ENCODE measurements at places on chromosomes 6 and 20.

DNA sequence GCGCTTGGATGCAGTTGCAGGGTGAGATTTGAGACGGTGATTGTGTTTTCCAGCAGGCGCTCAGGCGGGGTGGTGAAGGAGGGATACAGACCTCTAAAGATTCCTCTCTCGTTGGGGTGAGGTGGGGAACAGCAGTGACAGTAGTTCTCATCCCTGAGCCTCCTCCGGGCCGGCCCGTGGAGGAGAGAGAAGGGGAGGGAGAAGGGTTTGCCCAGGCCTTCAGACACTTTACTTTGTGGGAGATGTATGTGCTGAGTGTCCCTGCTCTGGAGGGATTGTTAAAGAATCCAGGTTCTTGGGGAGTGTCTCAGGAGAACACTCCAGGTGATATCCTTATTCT, 41.0 kb downstream of the PSMB9 start:
- no peak for DNase-seq

GRCh38 chr6:130834482-130835251, 7.5 kb downstream of the SMLR1 start:
- no peak for DNase-seq

DNA sequence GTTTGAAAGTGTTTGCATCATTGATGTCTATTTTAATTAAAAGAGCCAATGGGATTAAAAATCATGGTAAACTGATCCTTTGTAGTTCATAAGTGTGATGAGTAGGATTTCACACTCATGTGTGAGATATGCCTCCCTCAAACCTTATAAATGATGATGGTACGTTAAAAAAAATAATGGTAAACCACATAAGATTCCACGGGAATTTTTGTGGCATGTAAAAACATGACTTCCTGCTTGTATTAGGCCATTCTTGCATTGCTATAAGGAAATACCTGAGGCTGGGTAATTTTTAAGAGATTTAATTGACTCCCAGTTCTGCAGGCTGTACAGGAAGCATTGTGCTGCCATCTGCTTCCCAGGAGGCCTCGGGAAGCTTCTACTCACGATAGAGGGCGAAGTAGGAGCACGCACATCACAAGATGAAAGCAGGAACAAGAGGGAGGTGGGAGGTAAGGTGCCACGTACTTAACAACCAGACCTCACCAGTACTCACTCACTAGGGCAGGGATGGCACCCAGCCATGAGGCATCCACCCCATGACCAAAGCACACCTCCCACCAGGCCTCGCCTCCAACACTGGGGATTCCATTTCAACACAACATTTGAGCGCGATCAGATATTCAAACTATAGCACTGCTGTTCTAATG, 187.6 kb upstream of the QKI start:
- DNase-seq, result no peak

GRCh38 chr20:11080781-11081377, 407.1 kb upstream of the JAG1 start:
- no peak for DNase-seq

GRCh38 chr20:44961011-44961869, 1.0 kb upstream of the TOMM34 start:
- DNase-seq, result no peak

DNA sequence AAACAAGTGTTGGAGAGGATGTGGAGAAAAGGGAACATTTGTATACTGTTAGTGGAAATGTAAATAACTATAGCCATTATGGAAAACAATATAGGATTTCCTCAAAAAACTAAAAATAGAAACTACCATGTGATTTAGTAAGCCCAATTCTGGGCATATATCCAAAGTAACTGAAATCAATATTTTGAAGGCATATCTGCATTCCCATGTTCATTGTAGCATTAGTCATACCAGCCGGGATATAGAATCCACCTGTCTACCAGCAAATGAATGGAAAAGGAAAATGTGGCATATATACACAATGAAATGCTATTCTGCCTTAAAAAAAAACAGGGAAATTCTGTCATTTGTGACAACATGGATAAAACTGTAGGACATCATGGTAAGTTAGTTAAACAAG, 15.3 kb upstream of the C6orf58 start:
- DNase-seq, result no peak

DNA sequence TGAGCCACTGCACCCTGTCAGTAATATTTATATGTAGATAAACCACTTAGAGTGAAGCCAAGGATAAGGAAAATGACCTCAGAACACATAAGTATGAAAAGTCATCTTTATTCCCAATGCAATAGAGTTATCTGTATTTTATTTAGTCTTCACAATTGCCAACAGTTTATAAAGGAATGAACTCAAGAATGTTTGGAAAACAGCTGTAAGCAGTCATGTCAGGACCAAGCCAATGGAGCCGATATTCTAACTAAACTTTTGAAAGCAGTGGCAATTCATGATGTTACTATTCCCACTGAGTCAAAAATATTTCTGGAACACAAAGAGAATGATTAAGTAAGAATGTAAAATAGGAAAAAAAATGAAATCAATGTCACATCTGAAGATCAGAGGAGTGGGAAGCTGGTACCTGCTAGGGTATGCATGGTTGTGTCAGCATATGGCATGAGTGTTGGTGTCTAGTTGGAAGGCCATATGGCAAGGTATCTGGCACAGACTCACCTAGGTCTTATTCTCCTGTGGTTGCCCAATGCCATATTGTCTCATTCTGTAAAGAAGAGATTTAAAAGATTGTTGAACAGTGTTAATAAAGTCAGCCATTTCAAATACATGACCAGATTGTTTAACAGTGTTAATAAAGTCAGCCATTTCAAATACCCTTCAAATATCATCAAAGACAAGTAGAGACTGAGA, 118.2 kb downstream of the ADAT2 start:
- no peak for DNase-seq

DNA sequence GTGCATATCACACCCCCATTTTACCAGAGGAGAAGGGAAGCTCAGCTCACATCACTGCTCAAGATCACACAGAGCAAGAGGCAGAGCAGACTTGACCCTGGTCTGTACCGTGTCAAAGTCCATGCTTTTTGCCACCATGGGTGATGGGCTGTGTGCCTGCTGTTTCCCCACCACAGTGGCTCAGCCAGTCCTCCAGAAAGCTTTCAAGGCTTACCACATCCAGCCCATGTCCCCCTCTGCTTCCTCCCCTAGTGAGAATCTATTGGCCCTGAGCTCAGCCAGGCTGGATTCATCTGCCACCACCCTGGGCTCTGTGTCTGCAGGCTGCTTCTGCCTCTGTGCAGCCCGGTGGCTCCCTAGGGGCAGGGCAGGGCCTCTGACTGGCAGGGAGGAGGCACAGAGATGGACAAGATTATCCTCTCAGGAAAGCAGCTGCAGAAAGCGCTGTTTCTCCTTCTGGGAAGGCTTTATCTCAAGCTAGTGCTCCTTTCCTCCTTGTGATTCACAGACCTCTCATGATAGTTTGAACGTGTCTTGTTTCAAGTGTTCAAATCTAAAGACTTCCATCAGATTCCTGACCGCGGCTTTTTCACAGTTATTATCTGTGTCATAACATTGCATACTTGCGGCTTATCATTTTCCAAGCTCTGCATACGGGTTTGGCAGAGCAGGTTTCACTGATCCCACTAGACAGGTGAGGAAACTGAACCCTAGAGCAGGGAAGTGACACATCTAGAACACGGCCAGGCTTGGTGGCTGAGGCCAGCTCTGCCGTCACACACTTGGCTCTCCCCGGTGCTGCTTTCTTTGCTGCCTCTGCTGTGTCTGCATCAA, 37.4 kb downstream of the VEGFA start:
- peak; percentile 65 for DNase-seq

GRCh38 chr6:107811591-107812218, 12.4 kb downstream of the SCML4 start:
- peak; percentile 62 for DNase-seq

- DNase-seq, result no peak
Observed at GRCh38 chr20:34363465-34364222, 571 bp downstream of the ITCH start.

DNA sequence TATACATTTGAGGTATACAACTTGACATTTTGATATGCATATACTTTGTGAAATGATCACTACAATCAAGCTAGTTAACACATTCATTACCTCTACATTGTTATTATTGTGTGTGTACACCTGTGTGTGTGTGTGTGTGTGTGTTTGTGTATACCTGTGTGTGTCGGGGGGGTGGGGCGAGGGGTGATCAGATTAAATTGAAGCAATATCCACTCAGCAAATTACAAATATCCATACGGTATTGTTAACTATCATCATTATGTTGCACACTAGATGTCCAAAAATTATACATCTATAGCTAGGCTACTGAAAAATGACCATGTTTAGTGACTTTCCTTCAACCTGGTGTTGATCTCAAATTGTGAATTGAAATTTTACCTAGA, 1.8 kb downstream of the RHAG start:
- DNase-seq, result no peak

DNA sequence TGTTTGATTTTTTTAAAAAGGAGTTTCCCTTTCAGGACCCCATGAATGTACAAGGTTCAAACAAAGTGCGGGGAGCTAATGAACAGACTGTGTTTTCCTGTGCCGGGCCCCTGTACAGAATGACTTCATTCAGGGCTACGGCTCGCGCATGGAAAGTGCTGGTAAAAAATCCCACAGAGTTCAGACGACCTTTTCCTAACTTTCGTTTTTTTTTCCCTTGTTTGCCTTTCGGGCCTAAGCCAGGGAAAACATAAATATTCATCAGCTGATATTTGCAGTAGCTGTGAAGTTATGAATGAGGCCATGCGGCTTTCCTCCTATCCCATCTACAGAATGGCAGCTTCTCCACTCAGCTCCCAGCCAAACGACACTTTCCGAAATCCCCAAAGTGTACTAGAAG, 74.0 kb downstream of the HAO1 start:
- DNase-seq, result no peak

- DNase-seq, result no peak
Observed at GRCh38 chr20:22862671-22863230, 172.4 kb upstream of the SSTR4 start.

DNA sequence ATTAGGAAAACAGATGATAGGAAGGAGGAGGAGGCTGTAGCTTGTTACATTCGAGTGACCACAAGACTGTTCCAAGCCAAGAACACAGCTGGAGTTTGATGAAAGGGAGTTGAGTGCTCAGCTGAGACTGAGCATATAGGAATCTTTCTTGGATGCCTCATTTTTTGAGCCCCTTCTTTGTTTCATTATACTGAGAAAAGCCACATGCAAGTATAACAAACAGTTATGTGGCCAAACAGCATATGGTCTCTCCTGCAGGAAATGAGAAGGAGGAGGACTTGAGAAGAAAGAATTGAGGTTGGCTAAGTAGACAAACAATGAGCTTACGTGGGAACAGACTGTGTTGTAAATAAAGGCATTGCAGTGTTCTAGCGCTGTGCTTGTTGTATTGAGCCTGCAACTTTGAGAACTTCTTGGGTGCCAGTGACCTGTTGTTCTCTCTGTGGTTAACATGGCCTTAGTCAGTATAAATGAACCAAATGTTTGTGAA, 78.3 kb downstream of the AKAP7 start:
- DNase-seq, result peak; percentile 3

GRCh38 chr6:100883347-100883746, 2.2 kb upstream of the ASCC3 start:
- no peak for DNase-seq

DNA sequence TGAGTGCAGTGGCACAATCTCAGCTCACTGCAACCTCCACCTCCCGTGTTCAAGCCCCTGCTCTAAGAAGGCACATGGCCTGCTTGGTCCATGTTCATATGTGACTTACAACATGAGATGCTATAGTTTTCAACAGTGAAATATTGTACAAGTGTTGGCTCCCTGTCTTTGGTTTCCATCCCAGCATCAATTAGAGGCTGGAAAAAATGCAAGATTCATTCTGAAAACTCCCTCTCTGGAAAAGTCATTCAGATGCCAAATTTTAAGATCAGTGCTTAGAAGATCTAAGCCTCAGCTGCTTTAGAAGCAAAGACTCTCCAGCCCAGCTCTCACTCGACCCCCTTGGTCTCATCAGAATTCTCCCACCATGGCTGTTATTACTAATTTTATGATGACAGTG, 398.9 kb downstream of the KIF16B start:
- DNase-seq, result no peak

GRCh38 chr6:168525926-168526630, 85.1 kb downstream of the SMOC2 start:
- DNase-seq, result no peak

DNA sequence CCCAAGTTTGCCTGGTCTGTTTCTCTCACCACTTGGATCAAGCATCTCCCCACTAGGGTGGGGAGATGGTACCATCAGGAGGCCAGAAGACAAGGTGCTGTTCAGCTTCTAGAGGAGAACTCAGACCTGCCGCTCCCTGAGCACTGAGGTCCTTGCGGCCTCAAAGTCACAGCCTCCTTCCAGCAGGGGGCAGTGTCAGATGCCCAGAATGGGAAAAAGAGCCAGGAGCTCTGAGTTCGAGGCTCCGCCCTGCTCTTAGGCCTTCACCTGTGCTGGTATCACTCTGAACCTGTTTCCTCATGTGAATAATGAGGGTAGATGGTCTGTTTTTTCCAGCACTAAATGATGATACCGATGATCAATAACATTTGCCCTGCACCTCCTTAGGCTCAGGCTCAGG, 68.7 kb downstream of the TOX2 start:
- no peak for DNase-seq

All from MV-4-11 (cell line).